Coronary artery (tissue), 2 donors: ENCODE measurements at places on chromosomes 3 and 15.

DNA sequence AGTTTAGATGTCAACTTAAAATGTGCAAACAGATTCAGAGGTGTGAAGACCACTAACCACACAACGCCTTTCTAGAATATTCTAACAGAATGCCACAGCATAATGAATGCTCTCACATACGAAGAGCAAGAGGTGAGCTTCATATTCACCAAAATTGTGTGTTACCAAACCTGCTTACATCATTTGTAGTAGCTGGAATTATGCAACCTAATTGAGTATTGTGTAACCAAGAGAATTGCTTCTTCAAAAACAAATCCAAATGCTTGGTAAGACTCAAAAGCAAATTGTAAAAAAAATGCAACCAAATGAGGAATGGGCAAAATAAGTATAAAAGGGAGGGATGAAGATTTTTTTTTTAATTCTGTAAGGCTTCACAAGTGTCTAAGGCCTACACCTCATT lies 160.7 kb downstream of the TAFA4 start:
- DNase-seq, result no peak

DNA sequence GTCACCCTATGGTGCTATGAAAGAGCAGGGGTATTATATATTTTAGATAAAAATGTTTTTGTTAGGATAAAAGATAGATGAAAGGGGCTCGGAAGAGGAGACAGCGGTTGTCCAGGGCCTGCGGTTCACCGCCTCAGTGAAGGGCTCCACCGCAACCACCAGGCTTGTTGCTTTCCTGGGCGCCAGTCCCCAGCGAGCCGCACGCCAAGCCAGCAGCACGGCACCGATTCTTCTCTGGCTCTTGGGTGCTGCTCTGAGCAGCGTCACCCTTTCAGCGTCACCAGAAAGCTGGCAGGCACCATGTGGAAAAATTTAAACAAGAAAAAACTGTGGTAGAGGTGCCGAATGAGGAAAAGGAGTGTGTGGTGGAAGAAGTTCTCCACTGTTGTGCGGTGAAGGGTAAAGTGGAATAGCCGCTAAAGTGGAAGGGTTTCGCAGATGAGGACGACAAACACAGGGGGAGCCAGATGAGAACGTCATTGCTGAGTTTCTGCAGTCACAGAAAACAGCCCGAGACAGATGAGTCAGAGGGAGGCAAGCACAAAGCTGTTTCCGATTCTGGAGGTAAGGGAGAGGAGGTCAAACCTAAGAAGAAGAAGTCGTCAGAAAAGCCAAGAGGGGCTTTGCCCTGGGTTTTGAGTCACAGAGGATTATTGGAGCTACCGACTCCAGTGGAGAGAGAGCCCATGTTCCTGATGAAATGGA lies 569.2 kb downstream of the ZBBX start:
- DNase-seq, result no peak

GRCh38 chr3:2921903-2922302 lies 188.3 kb downstream of the IL5RA start:
- DNase-seq, result no peak

DNA sequence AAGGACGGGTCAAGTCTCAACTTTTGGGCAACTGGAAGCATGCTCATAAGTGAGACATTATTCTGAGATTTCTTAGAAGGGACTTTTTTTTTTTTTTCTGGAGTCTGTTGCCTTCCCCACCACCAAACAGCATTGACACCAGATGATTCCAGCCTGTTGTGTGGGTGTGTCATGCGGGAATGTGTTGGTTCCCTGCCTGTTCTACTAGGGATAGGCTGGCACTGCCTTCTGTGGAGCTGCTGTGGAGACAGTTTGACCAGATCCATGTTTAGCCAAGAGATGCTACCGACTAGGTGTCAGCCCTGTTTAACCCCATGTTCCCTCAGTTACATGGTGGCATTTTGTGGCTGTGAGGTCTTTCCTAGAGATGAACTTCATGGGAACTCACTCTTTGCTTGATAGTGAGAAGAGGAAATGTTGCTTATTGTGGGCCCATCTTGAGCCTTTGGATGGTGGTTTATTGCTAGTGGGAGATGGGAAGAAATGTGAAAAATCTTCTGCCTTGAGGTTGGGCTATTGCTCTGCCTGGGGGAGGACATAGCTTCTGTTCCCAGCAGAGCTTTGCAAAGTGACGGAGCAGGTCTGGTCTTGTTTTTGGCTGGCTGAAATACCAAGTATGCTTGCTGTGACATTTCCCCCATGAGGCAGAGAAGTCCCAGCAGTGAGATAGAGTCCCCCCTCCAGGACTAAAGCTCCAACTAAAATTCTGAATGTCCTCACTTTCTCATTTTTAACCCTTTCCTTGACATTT lies 31.3 kb downstream of the TRAK1 start:
- DNase-seq, result no peak

- DNase-seq, result no peak
These were observed 63.9 kb downstream of the GLCE start for GRCh38 chr15:69224383-69224782.

- no peak for DNase-seq
These were observed 8.6 kb upstream of the SST start for GRCh38 chr3:187678726-187679268.

GRCh38 chr3:196232154-196232881 lies 16.0 kb downstream of the SLC51A start:
- no peak for DNase-seq

GRCh38 chr3:45417930-45418847 lies 29.8 kb downstream of the LARS2 start:
- DNase-seq, result no peak

DNA sequence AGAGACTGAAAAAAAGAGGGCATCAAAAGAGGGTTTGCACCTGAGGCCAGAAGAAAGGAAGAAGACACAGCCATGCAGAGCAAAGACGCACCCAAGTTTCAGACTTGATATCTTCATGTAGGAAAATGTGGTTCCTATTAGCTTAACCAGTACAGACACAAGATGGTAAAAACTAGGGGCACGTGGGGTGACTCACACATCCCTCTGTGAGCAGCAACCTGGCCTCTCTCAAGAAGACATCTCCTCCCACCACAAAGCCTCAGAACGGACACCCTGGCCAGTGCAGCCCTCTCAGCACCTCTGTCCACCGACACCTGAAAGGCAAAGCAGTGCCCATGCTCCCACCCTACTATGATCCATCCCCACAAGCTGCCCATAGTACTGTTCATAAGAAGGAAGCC lies 33.3 kb downstream of the GLB1 start:
- DNase-seq, result no peak

GRCh38 chr15:90970274-90970673 lies 15.6 kb downstream of the RCCD1 start:
- DNase-seq, result no peak
